AG10803 (cell line): ENCODE measurements at places on chromosomes 2 and 18.

- DNase-seq: no peak
Measured at GRCh38 chr2:236568922-236569572, 578 bp upstream of the ACKR3 start.

GRCh38 chr18:4193086-4193485 lies 262.0 kb downstream of the DLGAP1 start:
- no peak for DNase-seq

GRCh38 chr2:189338115-189338514 lies 103.2 kb upstream of the WDR75 start:
- no peak for DNase-seq

DNA sequence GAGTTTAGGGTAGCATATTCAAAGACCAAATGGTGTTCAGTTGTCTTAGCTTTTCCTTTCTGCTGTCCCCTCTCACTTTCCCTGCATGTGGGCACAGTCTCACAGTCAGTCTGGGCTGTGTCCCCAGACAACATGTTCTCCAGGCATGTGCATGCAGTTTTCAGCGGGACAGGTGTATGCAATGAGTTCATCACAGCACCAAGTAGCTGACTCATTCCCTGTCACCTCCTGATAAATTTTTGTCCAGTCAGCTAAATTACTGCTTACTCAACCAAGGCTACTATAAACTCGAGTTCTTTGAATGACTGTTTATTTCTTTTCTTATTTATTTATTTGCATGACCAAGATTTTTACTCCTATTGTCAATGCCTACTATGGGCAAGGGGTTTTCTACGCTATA lies 148.8 kb upstream of the CDH19 start:
- no peak for DNase-seq

- no peak for DNase-seq
Measured at GRCh38 chr2:70772486-70773155, 4.6 kb upstream of the ADD2 start.
